ENCODE measurements at places on chromosomes 3 and 15.

GRCh38 chr15:39345176-39345575 lies 235.7 kb upstream of the THBS1 start:
- no peak for DNase-seq

DNA sequence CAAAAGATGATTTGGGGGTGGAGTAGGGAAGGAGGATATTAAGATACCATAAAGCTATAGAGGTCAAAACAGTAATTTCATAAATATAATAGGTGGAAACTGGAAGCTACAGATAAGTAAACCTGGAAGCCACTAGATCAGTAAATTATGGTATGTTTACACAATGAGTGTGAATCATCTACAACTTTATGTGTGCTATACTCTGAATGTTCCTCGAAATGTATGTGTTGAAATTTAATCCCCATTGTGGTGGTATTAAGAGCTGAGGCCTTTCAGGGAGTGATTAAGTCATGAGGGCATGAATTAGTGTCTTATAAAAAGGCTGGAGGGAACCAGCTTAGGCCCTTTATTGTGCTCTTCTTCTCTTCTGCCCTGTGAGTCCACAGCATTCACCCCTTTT lies 25.2 kb downstream of the EOMES start:
- DNase-seq: no peak

DNA sequence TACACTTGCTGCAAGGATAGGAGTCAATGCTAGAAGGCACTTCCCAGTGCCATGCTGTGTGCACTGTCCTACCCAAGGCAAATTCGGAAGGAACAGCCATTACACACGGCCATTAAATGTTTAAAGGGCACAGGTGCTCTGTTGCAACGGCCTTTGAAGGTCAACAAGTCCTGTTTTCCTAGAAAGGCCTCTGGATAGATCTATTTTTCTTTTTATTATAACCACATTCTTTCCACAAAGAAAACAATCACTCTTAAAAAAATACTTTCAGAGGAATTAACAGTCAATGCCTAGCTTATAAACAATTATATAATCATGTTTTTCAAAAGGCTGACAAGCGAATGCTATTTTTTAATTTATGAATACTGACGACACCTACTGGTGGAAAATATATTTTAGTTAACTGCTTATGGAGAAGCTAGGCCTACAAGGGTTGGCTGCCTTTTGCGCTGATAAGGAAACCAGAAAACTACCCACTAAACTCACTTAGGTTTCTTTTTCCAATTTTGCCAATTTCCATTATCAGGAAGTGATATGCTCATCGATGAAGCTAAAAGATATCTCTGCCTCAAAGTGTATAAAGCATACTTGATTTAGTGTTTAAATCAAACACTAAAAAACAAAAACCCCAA lies 2.4 kb downstream of the ARHGEF3 start:
- no peak for DNase-seq

DNA sequence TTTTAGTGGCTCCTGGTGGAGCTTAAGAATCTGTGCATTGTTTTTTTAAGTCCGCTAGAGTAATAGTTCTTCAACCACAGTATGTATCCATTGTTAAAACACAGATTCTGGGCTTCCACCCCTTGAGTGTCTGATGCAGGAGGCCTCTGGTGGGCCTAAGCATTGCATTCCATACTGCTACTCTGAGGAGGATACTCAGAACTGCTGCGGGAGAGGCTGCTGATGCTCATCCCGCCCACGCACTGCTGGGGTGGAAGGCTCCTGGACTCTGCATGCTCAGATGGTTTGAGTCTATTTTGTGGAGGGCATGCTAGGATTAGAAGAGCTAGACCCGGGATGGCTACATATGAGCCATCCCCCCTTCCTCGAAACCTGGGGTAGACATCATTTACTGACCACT lies 74.4 kb downstream of the THSD4 start:
- DNase-seq: no peak

GRCh38 chr3:129836381-129837064 lies 57.0 kb downstream of the TMCC1 start:
- DNase-seq: no peak

DNA sequence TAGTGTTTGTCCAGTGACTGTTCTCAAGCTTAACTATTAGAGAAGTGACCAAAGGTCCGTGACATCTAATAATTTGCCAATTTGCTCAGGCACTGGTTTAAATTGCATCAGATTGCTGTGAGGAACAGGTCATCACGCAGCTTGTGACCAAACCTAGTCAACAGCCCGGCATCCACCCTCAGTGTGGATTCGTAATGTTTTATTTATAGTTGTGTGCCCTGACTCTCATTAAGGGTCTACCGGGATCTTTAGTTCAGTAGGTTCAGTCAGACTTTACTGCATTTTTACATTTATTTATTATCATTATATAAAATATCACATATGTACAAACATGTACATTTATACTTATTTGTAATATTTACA lies 46.4 kb upstream of the PGPEP1L start:
- DNase-seq: no peak

DNA sequence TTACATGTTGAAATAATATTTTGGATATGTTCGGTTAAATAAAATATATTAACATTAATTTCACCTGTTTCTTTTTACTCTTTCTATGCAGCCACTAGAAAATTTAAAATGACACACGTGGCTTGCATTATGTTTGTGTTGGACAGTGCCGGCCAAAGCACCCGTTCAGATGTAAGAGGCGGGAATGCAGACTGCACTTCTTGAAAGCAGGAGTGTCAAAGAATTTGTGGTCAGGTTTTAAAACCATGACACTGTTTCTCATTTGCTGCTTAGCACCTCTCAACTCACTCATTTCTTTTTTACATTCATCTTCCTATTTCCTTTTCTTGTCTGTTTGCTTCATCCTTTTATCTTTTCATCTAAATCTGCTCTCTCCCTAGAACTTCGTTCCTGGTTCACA lies 35.3 kb upstream of the MINAR1 start:
- no peak for DNase-seq

GRCh38 chr3:41503998-41504623 lies 304.8 kb downstream of the CTNNB1 start:
- no peak for DNase-seq

DNA sequence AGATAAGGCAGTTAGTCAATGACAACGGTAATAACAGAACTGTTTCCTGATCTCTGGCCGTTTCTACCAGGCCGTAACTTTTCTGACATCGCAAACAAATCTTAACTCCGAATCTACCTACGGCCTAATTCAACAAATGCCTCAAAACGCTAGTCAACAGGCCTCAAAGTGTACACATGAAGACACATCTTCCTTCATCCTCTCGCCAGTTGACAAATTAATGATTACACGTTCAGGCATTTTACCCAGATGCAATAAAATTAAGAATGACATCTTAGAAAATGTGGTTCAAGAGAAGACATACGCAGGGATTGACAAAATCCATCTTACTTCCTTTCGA lies 1.5 kb downstream of the SFMBT1 start:
- DNase-seq: no peak

- no peak for DNase-seq
Observed at GRCh38 chr3:16807391-16807790, 77.4 kb upstream of the PLCL2 start.

DNA sequence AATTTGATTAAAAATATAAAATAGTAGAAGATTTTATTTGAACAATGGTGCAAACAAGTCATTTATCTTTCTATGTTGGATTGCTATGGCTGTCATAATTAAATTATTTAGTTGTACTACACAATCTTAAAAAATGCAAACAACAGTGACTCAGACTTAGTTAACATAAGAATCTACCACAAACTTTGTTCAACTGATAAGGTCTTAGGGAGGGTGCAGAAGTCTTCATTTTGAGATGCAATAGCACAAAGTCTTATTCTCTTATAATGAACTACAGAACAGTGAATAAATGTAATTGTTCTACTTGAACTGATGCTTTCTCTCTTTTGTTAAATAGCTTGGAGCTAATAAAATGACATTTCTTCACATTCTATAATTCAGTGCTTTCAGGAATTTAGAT lies 482.8 kb upstream of the NAALADL2 start:
- DNase-seq: no peak

GRCh38 chr15:47603026-47603425 lies 114.3 kb upstream of the SEMA6D start:
- peak; percentile 8 for DNase-seq

GRCh38 chr15:57893040-57893439 lies 172.5 kb downstream of the ALDH1A2 start:
- no peak for DNase-seq

GRCh38 chr3:132788301-132788671 lies 66.1 kb upstream of the NPHP3 start:
- no peak for DNase-seq

- DNase-seq: no peak
Observed at GRCh38 chr15:83766339-83766738, 112.4 kb downstream of the ADAMTSL3 start.

DNA sequence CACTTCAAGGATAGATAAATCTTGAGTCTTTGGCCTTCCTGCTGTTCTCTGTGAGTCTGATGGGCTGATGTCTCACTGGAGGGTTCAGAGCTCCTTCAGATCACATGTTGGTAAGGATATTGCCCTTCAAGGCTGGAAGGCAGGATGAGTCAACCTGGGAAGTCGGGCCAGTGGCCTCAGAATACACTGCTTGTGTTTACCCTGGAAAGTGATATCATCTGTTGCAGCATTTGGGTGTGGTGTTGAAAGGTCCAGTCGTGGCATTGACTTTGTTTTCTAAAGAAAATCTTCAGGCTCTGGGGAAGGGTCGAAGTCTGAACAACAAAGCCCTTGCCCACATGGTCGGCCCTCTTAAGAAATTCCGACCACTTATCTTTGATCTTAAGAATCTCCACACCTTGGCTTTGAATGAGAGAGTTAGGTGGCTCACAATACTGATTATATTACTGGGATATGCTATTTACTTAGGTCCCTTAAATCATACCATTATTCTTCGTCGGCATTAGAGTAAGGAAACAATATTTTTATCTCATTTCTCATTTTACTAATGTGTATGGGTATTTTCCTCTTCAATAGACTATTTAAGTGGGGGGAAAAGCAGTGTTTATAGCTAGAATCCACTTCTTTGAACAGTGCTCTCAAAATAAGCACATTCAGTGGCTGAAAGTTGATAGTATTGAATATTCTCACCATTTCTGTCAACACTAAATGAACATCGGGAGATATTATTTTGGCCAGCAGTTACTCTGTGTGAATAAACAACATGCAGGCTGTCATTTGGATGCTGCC lies 303.9 kb upstream of the RASGRP1 start:
- DNase-seq: peak; percentile 81

DNA sequence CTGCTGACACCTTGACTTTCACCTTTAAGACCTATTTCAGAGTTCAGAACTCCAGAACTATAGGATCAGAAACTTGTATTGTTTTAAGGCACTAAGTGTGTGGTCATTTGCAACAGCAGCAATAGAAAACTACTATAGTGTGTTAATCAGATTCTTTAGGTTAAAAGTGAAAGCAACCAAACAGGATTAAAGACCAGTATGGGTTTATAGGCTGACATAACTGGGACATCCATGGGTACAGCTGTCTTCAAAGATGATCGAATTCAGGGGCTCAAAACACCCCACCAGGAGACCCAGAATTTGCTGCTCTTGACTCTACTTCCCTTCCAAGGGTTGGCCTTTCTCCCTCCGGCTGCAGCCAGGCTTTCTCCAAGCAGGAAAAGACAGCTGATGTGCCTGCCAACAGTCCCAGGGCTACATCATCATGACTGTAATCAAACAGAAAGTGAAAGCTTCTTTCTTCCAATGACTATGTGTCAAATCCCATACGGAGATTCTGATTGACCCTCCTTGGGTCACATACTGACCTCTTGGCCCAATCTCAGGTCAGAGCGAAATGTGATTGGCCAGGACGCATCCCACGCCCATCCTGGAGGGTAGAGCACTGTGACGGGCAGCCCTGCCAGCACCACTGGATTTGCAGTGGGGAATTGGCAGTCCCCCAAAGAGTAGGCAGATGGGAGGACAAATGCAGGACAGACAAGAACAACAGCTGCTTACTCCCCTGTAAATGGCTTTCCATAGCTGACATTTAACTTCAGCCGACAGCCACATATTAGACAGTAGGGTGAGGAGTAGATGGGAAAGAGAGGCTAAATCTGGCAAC lies 51.4 kb upstream of the RNF7 start:
- DNase-seq: no peak

DNA sequence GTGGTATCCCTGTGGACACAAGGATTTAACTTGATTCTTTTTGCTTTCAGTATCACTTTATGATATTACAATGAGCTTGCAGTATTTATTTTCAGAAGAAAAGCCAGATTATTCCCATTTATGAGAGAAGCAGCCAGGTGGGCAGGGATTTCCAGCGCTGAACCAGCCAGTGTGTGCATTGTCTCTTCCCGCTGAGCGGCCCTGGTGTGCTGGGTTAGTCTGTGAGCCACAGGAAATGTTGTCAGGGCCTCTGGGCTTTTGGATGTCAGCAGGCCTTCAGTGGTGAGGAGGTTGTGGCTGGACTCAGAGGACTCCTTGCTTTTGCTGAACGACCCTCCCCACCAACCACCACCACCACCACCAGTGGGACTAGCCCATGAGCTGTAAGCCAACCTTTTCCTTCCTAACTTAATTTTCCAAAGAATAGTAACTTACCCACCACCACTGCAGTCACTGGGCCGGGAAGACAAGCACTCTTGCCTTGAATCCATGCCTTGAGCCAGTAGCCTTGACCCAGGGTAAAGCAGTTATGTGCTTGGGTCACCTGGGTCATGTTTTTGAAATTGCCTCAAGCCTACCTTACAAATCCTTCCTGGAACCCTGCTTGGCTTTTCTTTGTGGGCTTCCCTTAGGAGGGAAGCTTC lies 33.1 kb downstream of the FLNB start:
- no peak for DNase-seq

DNA sequence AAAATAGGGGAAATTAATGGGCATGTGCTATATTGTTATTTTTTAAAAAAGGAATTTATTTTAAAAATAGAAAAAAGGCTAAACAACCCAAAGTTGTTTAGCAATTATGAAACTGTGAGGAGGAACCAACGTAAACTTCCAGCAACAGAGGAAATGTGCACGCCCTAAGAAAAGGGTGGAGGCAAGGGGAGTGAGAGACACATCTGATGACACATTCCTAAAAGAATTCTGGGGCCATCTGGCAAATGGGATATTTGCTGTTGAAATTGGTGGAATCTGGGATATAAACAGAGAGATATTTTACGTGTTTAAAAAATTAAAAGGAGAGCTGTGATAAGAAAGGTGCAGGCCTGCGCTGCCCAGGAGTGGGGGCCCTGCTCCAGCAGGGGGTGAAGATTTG lies 50.8 kb upstream of the MUC13 start:
- DNase-seq: peak; percentile 73

GRCh38 chr15:72824112-72824511 lies 40.6 kb upstream of the ADPGK start:
- DNase-seq: no peak

DNA sequence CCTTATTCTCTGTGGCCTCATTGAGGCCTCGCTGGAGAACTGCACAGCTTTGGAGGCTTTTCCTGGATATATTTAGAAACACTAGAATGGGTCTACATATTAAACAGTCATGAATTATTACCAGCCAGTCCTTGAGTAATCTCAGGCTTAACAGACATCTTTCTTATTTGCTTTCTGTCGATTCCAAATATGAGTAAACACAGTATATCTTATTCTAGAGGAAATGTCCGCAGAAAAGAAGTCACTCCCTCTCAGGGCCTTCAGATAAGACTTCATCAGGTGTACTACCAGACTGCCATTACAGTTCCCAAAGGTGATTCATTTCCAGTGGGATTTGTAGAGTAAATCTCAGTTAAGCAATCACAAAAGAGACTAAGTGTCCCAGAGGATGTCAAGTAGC lies 310.7 kb downstream of the RBMS3 start:
- DNase-seq: no peak

- no peak for DNase-seq
Observed at GRCh38 chr3:8095724-8096123, 405.9 kb upstream of the LMCD1 start.

- DNase-seq: no peak
Observed at GRCh38 chr15:80462836-80463512, 58.8 kb downstream of the ARNT2 start.
